NCI-H1436 treated with DMSO at 0.1 percent for 48 hours (cell line): ENCODE measurements at places on chromosomes 1 and 21.

DNA sequence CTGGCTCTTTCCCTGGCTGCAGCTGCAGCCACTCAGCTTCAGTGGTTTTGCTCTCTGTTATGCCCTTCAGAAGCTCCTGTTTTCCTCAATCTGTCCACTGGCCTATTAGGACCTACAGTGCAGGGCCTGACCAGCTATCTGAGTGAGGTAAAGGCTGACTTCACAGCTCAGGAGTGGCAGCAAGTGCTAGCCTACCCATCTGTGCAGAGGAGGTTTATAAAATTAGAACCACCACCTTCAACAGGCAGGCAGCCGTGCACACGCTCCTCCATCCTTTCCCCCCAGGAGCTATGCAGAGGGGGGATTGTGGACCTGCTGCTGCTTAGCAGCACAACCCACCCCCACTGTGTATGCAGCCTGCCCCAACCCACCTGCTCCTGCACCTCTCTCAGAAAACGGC, 8.3 kb downstream of the ADAR start:
- DNase-seq, result no peak

DNA sequence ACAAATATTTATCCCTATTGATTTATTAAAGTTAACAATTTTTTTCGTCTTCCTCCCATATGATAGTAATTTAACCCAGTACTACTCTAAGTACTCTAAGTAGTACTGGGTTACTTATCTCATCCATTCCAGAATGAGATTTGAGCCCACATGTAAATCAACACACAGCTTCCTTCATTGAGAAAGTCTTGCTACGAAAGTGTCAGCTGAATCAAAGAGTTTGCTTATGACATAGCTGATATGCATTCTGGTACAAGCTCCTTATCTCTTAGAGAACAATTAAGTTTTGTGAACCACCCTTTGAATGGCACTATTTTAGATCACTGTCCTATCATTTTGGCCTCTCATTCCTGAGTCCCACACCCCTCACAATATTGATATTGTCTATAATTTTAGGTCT, 2.4 kb upstream of the SLC44A3 start:
- no peak for DNase-seq

GRCh38 chr21:27359141-27359540, 392.3 kb upstream of the ADAMTS5 start:
- DNase-seq, result no peak

DNA sequence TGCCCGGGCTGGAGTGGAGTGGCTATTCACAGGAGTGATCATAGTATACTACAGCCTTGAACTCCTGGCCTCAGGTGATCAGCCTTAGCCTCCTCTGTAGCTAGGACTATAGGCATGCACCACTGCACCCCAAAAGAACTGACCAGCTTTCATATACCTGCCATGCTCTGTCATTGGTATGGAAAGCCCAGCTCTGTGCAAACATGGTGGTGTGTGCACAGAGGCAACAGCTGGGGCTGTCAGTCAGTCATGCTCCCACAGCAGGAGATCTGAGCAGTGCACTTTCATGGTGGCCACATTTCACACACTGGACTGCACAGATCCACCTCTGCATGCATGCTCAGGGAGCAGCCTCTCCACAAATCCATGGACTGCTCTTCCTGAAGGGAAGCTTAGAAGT, 8.8 kb upstream of the JAK1 start:
- DNase-seq, result no peak

- no peak for DNase-seq
Measured at GRCh38 chr1:176601348-176601747, 138.4 kb downstream of the PAPPA2 start.

GRCh38 chr1:159775716-159776115, 5.0 kb upstream of the DUSP23 start:
- DNase-seq, result no peak
